ENCODE measurements at places on chromosomes 3 and 15.
A peak's percentile ranks its signal among the peaks of the same experiment; 100 is the strongest.

- DNase-seq: no peak
These were observed 95.7 kb downstream of the CD47 start for GRCh38 chr3:107994956-107995715.

DNA sequence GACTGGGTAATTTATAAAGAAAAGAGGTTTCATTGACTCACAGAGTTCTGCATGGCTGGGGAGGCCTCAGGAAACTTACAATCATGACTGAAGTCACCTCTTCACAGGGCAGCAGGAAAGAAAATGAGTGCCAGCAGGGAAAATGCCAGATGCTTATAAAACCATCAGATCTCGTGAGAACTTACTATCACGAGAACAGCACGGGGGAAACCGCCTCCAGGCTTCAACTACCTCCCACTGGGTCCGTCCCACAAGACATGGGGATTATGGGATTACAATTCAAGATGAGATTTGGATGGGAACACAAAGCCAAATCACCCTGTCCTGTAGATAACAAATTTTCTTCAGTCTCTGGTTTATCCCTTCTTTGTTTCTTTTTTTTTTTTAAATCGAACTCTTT, 31.0 kb upstream of the AVEN start:
- DNase-seq: no peak

DNA sequence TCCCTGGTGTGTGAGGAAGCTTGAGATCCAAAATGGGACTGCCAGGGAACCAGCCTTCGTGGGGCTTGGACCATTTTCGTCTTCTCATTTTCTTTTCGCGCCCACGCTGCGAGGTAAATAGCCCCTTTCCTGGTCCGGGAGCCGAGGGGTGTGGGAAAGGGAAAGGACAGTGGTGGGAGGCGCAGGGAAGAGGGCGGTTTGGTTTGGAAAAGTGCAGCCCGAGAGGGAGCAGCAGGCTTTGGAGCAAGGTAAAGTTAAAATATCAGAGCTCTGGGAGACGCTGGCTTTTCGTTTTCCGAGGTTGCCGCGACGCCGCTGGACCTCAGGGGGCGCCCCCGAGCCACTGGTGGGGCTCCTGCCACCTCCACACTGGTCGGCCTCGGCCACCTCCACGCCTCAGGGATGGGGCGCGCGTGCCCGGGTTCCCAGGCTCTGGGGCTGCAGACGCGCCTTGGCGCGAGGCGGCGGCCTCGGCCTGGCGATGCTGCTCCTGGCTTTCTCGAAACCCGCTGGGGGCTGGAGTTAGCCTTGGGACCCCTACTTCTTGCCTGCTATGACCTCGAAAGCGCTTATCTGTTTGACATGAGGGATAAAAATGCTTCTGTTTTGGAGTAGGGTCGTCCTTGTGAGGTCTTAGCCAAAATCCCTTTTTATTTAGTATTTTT, 3.2 kb downstream of the PTPRG start:
- peak; percentile 82 for DNase-seq

DNA sequence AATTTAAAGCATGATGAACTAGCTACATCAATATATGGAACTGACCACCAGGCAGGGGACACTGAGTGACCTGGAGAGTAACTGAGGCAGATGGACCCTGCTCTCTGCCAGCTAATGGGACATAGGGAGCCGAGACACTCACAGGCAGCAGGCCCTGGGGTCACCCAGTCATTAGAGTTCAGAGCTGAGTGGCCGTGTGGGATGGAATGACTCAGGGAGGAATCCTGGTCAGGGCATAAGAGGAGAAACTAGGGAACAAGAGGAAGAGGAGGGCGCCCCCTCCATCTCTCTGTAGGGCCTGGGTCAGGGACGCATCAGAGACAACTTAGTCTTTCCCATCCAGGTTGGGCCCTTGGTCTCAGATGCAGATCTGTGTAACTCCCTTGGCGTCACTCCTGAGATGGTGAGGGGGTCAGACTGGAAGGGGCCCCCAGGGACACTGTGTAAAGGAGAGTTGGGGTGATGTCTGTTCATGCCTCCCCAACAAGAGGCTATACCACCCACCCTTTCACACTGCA, 39.8 kb downstream of the CCDC12 start:
- peak; percentile 56 for DNase-seq

DNA sequence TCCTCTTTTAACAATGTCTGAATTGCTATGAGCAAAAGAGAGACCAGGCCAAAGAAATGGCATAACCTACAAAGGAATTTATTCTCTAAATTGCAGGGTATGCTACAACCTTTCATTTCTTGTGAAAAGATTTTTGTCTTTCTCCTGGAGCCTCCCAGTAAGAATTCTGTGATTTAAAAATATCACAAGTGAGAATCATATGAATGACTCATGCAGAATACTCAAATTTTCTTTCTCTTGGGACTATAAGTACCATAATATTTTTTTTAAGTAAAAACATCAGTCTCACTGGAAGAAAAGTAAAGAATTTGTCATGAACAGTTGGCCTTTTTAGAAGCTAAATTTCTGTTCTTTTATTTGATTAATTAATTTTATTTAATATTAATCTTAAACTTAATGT, 26.3 kb downstream of the SYNPR start:
- DNase-seq: no peak

DNA sequence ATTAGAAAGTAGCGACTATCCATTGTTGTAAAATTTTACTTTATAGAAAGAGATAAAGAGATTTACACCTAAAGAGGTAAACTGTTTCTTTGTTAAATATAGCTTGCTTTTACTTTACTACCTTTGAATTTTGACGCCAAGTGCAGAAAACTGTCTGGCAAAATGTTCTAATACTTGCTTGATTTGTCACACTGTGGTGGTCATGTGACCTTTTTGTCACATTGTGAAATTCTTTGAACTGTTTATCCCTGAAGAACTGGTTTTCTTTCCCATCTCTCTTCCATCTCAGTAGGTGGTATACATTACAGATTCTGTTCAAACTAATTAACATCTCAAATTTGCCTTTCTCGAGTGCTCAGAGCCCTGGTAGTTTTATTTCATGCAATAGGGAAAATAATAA, 327.4 kb downstream of the NAALADL2 start:
- DNase-seq: peak; percentile 13

DNA sequence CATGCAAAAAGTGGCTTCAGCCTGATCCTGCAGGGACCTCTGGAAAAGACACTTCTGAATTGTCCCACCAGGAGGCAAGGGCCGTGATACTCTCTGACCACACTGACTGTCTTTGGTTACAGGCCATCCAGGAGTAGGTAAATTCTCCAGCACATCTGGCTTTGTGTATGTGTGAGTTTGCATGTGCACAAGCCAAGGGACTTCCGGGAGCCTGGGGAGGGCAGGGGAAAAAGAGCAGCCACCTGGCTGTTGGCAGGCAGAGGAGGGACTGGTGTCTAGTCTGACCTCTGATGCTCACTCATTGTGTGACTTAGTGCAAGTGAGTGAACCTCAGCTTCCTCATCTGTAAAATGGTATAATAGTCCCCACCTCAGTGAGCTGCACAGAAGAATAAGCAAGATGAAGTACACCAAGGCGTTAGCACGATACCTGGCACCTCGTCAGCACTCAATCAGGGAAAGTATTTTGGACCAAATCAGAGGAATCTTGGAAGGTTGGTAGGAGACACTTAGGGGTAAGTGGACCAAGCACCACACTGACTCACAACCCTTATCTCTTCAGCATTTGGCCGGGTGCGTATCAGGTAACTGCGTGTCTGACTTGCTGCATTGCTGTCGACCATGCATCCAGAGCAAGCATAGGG, 19.1 kb downstream of the KLHL6 start:
- DNase-seq: no peak

- DNase-seq: no peak
These were observed 262.3 kb downstream of the GAP43 start for GRCh38 chr3:115885621-115886020.

GRCh38 chr3:71587958-71588357, 4.4 kb upstream of the FOXP1 start:
- DNase-seq: no peak

- no peak for DNase-seq
These were observed 53.8 kb downstream of the STAG1 start for GRCh38 chr3:136698361-136698760.

DNA sequence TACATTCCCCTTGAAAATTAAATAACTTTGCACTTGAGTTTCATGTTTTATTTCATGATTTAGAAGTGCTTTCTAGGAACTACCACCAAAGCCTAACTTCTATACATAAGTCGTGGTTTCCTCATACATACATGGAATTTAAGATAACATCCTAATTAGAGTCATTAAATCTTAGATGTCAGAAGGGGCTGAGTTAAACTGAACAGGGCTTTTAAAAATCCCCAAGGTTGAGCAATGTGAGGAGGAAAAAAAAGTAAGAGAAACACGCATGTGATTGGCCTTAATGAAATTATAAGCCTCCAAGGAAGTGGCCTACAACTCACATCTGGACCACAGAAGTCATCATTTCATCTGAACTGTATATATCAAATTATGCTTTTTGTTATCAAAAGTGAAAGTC, 303.1 kb upstream of the SEMA6D start:
- DNase-seq: no peak

DNA sequence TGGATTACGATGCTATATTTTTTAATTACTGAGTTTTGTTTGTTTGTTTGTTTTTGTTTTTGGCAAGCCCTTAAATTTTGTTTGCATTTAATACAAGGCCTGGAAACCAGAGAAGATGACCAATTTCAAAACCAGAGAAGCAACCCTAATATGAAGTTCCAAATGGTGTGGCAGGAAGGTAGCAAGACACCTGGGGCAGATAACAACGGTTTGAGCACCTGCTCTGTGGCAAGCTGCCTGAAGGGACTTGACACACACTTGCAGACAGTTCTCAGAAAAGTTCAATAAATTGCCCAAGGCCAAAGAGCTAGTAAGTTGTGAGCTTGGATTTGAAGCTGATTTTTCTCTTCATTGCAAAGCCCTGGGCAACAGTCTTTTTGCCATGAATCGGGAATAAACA, 151.2 kb upstream of the UBE2E1 start:
- no peak for DNase-seq

DNA sequence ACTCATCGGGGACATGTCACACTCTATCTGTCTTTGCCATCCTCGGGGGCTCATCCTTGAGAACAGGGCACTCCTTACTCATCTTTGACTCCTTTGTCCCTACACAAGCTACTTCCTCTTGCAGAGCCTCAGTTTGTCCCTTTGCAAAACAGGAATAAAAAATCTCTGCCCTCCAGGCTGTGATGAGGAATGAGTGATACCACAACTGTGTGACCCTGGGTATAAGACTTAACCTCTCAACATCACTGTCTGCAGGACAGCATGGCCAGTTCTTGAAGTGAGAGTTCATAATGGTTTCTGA, 48.5 kb downstream of the IQSEC1 start:
- DNase-seq: peak; percentile 11

- no peak for DNase-seq
These were observed 116.4 kb downstream of the GREM1 start for GRCh38 chr15:32834156-32834555.

GRCh38 chr3:183577346-183577745, 21.8 kb upstream of the KLHL6 start:
- no peak for DNase-seq

- DNase-seq: peak; percentile 85
These were observed 17.5 kb downstream of the VGLL3 start for GRCh38 chr3:86973440-86973839.

DNA sequence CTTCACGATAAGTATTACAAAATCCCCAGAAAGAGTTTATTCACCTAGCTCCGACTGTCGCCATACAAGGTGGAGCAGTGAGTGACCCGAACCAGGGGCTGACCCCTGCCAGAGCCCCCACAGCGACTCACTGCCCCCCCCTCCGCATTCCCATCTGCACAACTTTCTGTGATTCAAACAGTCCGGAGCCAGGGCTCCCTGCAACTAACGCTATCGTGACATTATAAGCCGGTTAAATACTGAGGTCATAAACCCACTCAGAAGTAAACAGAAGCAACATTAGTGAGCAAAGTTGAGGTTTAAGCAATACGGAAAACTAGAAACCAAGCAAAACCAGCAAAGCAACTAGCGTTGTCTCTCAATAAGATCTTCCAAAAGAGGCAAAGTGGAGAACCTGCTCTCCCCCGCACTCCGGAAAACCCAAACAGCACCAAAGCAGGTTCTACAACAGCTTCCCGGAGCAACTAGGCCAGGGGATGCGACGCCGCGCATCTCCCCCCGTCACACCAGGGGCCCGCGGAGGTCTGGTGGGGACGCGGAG, 642 bp downstream of the SCAP start:
- DNase-seq: no peak

DNA sequence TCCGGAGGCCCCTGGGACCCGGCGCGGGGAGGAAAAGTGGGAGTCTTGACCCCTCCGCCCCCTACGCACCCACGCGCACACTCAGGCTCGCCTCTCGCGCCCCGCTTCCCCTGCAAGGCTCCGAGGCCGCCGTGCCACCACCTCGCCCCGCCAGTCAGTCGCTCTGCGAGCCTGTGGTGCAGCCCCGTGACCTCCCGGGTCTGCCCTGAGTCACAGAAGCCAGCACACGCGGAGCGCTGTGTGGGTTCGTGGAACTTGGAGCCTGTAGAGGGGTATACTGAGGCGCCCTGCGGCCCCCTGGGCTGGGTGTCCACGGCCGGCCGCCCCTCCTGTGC, 380 bp upstream of the ALS2CL start:
- peak; percentile 79 for DNase-seq

DNA sequence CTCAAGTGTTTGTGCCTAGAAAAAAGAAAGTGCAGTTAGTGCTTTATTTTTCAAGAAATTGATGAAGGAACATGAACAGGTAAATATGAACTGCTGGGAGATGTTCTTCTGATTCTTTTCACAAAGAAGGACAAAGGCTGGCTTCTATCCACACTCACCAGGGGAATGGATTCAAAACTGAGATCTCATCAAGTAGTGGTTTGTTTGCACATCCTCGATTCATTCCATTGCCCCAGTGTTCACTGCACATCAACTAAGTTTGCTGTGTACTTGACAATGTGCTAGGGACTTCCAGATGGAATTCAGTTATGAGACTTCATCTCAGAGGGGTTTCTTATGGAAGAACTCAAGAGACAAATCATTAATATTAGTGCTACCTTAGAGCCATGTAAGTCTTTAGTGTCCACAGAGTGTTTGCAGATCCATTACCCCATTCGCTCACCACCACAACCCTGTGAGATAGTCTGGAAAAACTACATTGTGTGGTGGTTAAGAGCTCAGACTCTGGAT, 332.9 kb upstream of the PPP2R3A start:
- no peak for DNase-seq

DNA sequence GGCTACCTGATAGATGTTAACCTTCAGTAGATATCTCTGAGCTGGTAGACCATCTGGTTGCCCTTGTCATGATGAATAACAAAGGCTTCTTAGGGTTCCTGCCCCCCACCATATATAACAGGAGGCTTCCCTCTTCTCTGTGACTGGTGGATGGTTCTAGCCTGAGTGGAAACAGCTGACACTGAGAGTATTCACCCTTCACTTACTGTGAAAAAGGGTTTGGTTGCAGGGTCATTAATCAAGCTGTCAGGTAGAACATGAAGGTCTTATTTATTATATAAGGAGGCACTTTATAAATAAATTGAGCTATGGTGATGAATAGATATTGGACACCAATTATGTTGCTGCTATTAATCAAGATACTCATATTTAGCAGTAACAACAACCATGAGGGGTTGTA, 58.6 kb downstream of the CACNA2D3 start:
- DNase-seq: no peak
